PC-3 (cell line): ENCODE measurements at places on chromosomes 16 and 17. TPM values are rescaled to one million over a fixed set of nuclear protein-coding genes. Genes with fewer than 3 reads are reported as not detected.

Gene OR2C1
- not detected in 2 replicates for total RNA-seq

Gene CCL1
- total RNA-seq: not detected in 2 replicates

Gene ZNF18
- total RNA-seq: 7.4 and 10.1 TPM in 2 replicates

- no peak for DNase-seq
Measured at GRCh38 chr16:63612462-63613227, 1509.2 kb downstream of the CDH11 start.

GRCh38 chr16:4261557-4262172 is 11.2 kb downstream of the TFAP4 start:
- DNase-seq: peak; percentile 19

DNA sequence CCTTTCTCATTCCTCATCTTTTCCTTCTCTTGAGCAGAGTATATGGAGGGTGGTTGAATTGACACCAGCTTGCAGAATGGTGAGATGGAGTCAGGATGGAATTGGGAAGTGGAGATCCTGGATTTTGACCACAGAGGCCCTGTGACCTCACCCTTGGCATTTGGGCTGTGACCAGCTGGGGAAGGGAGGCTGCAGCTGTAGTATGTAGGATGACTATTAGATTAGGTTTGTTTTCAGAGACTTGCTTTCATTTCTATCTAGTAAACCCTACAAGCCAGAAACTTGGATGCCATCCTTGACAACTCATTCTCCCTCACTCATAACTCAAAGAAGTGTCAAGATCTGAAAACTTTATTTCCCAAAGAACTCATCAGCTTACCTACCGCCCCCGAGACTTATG is 5.9 kb downstream of the GNGT2 start:
- DNase-seq: no peak

GRCh38 chr17:75843577-75844529 is at the start of gene UNC13D:
UNC13D (minus strand) TSS chr17:75844404; CDS start chr17:75844337, 67 bp downstream.
- peak; percentile 70 for DNase-seq

DNA sequence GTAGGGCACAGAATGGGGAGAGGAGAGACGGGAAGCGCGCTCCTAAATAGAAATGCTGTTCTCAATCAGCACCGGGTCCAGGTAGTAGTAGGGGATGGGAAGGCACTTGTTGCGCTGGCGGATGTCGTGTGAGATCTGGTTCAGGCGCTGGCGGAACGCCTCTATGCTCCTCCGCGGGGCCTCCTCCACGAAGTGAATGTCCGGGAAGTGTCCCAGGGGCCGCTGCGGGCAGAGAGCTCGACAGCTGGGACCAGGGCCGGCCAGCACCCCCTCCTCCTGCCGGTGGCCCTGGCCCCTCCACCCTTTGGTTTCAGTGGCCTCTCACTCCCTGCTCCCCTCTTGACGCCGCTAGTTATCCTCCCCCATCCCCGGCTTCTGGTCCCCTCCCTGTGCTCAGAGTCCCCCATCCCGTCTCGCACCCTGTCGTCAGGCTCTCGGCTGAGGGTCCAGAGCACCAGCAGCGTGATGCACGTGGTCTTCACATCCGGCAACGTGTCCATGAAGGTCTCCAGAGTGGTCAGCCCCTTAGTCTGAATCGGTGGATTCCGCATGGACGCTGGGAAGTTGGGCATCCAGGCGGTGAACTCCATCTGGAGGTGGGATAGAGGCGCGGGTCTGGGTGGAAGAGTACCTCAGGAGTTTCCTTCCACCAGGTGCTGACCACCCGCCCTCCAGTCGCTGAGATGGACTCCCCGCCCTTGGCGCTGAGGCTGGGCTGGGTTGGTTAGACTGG is 14.6 kb downstream of the ALOX12B start:
- DNase-seq: no peak

DNA sequence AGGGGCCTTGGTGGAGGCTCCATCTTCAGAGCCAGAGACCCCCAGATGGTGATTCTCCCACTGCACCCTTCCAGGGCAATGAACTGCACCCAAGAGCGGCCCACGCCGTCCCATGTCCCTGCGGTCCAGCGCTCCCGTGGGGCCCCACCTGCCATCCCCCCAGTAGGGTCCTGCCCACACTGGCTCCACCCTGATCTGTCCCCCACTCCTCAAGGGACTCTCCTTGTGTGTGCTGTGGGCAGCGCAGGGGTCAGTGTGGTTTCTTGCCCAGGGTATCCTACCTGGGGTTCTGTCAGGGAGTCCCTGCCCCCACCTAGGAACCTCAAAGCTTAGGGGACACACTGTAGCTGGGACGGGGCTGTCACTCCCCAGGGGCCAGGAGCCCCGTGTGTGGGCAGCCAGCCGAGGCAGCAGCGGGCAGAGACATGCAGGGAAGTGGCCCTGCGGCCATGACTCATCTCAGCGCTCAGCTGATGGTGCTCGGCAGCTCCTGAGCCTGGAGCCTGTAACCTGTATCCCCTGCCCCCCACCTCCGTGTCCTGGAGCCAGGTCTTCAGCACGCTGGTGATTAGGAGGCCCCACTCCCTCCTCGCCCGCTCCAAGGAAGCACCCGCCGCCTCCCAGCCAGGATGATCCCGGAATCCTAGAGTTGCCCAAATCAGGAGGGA is 35.7 kb upstream of the SSTR5 start:
- peak; percentile 40 for DNase-seq

- DNase-seq: peak; percentile 95
Measured at GRCh38 chr16:3819746-3820724, 60.5 kb downstream of the CREBBP start.
